Aorta (tissue), 5 donors: ENCODE measurements at places on chromosomes 2 and 18. TPM values are rescaled to one million over a fixed set of nuclear protein-coding genes. Genes with fewer than 3 reads are reported as not detected.

GRCh38 chr18:31857526-31858106, 85.3 kb downstream of the TRAPPC8 start:
- no peak for DNase-seq

MC2R gene
- not detected for total RNA-seq

RTP5 gene
- total RNA-seq: not detected

THADA gene
- total RNA-seq: 30.5 TPM

- DNase-seq: no peak
Observed at GRCh38 chr2:233352141-233352842, 2.0 kb upstream of the DGKD start.

WDR12 gene
- total RNA-seq: 25.2 TPM

DNA sequence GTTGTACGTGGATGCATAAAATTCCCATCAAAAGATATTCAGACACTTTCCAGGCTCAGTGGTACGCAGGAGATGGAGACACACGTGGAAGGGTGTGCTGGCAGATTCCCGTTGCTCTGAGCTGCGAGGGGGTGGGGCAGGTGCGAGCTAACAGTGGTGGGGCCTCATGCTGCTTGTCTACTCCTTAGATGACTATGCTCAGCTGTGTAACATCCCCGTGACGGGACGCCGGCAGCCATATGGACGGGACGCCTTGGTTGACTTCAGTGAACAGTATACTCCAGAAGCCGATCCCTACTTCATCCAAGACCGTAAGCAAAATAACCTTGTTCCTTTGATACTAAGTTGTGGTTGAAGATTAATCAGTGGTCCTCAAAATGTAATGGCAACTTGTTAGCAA, 87.5 kb upstream of the RASGRP3 start:
- no peak for DNase-seq

KIAA2012 gene
- not detected for total RNA-seq
